SJSA1 (cell line): ENCODE measurements at places on chromosomes 12 and 14. TPM values are rescaled to one million over a fixed set of nuclear protein-coding genes. Genes with fewer than 3 reads are reported as not detected.

LRP6 gene
- 25.2 and 31.3 TPM in 2 replicates for total RNA-seq

MYO1H gene
- not detected in 2 replicates for total RNA-seq

SPX gene
- 0.50 and 1.1 TPM in 2 replicates for total RNA-seq

SUDS3 gene
- total RNA-seq, result 31.1 and 42.8 TPM in 2 replicates

FOXG1 gene
- not detected in 2 replicates for total RNA-seq

- DNase-seq, result no peak
- H3K27ac ChIP-seq, result no peak overlapping the region
- H3K4me3 ChIP-seq, result no peak overlapping the region
- no peaks in the 10 kb centered on the region for H3K4me1 ChIP-seq
- H3K27me3 ChIP-seq, result no peaks in the 10 kb centered on the region
Observed at GRCh38 chr12:38411426-38411825, 94.9 kb downstream of the ALG10B start.

DNA sequence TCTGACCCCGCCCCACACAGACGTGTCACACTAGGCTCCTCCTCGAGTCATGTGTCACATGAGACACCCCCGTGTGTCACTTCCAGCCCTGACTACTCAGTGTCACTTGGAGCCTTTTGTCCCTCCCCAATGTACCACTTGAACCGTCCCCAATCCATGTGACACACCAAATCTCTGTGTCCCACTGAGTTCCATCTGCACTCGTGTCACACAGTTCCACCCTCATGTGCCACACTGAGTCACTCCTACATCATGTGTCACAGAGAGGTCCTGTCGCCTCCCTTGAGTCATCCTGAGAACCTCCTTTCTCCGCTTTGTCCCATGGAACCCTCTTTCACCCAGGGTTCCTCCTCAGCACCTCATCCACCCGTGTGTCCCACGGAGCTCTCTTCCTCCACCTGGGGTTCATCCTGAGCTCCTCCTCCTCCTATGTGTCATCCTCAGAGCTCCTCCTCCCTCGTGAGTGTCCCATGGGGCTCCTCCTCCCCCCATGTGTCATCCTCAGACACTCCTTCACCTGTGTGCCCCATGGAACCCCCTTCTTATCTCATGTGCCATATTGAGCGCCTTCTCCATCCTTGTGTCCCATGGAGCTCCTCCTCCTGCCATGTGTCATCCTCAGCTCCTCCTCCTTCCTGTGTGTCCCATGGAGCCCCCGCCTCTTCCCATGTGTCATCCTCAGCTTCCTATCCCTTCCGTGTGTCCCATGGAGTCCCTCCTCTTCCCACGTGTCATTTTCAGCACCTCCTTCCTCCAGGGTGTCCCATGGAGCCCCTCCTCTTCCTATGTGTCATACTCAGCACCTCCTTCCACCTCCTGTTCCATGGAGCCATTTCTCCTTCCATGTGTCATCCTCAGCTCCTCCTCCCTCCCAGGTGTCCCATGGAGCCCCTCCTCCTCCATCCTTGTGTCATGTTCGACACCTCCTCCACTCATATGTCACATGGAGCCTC, 32.0 kb downstream of the RTL1 start:
- peaks cover 13% of the 10 kb centered on the region for H3K36me3 ChIP-seq
- no peaks in the 10 kb centered on the region for H3K4me1 ChIP-seq
- H3K27me3 ChIP-seq, result no peaks in the 10 kb centered on the region
- peak; percentile 28 for DNase-seq
- no peak overlapping the region for H3K27ac ChIP-seq

GRCh38 chr14:88706425-88706824, 86.3 kb downstream of the EML5 start:
- no peaks in the 10 kb centered on the region for H3K36me3 ChIP-seq
- no peak overlapping the region for H3K4me3 ChIP-seq
- DNase-seq, result no peak
- H3K27me3 ChIP-seq, result peaks cover 2% of the 10 kb centered on the region; the same call in 1 of the 2 replicates
- H3K27ac ChIP-seq, result no peak overlapping the region

GRCh38 chr14:38790916-38791315, 312.1 kb downstream of the SEC23A start:
- DNase-seq, result no peak
- no peaks in the 10 kb centered on the region for H3K4me1 ChIP-seq
- no peak overlapping the region for H3K4me3 ChIP-seq
- H3K36me3 ChIP-seq, result no peaks in the 10 kb centered on the region
- H3K27me3 ChIP-seq, result no peaks in the 10 kb centered on the region
- H3K27ac ChIP-seq, result no peak overlapping the region

DNA sequence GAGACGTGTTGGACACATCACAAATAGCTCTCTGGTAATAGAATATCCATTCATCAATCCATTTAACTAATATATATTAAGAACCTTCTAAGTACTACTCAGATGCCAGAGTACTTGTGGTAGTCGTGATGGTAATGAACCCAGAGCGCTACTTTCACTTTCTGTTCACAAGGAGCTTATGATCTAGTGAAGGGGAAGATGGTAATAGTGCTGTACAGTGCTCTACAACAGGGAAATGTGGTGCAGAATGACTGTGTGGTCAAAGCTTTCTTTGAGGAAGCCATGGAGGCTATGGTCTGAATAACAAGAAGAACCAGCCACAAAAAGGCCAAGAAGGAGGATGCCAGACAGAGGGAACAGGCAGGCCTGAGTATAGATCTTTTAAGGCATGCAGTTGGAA, 212.0 kb downstream of the PTPRO start:
- no peak overlapping the region for H3K4me3 ChIP-seq
- peaks cover 15% of the 10 kb centered on the region for H3K4me1 ChIP-seq
- no peaks in the 10 kb centered on the region for H3K27me3 ChIP-seq
- H3K27ac ChIP-seq, result no peak overlapping the region
- no peak for DNase-seq
- H3K36me3 ChIP-seq, result no peaks in the 10 kb centered on the region

GRCh38 chr12:101951002-101951670, 73.8 kb downstream of the DRAM1 start:
- peaks cover 4% of the 10 kb centered on the region for H3K4me1 ChIP-seq
- no peak for DNase-seq
- no peak overlapping the region for H3K27ac ChIP-seq
- H3K36me3 ChIP-seq, result no peaks in the 10 kb centered on the region

DNA sequence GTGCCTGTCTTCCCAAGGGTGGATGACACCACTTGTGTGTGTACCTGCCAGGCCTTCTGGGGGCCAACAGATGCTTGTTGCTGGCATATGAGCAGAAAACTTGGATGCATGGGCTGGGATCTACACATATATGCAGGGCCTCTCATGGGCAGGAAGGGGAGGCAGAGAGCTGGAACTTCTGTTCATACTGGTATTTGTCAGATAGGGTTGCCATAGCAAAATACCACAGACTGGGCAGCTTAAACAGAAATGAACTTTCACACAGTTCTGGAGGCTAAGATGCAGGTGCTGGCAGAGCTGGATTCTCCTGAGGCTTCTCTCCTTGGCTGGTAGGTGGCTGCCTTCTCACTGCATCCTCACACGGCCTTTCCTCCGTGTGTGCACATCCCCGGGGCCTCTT, 121.8 kb downstream of the SUDS3 start:
- H3K4me3 ChIP-seq, result no peak overlapping the region
- no peaks in the 10 kb centered on the region for H3K27me3 ChIP-seq
- H3K4me1 ChIP-seq, result no peaks in the 10 kb centered on the region

- H3K4me3 ChIP-seq, result no peak overlapping the region
- H3K27ac ChIP-seq, result no peak overlapping the region
- H3K27me3 ChIP-seq, result peaks cover 27% of the 10 kb centered on the region
- H3K36me3 ChIP-seq, result no peaks in the 10 kb centered on the region
- DNase-seq, result no peak
- H3K4me1 ChIP-seq, result peaks cover 15% of the 10 kb centered on the region
Observed at GRCh38 chr12:63155375-63155774, 4.4 kb upstream of the AVPR1A start.

GRCh38 chr14:71931492-71932228, 569 bp upstream of the RGS6 start:
- H3K27me3 ChIP-seq, result peaks cover 39% of the 10 kb centered on the region
- H3K4me1 ChIP-seq, result peaks cover 9% of the 10 kb centered on the region
- H3K36me3 ChIP-seq, result no peaks in the 10 kb centered on the region
- no peak overlapping the region for H3K4me3 ChIP-seq
- no peak overlapping the region for H3K27ac ChIP-seq
